ENCODE measurements at places on chromosomes 4 and X.

DNA sequence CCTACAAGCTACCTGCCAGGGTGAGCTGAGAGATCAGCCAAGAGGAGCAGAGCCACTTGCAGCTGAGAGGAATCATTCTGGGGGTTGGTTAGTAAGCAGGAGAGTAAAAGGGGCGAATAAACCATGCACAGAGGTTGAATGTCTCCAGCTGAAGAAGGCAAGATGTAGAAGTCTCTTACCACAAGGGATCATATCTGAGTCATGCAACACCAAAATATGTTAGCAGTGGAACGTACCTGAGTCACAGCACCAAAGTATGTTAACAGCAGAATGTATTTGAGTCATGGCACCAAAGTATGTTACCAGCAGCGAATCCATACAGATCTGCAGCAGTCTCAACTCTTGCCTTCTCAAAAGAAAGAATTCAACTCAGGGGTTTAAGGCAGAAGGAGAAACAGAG is 29.9 kb downstream of the C4orf51 start:
- no peak for DNase-seq

- DNase-seq, result no peak
Measured at GRCh38 chr4:46123913-46124755, at the start of gene GABRG1. Gene GABRG1, minus strand, starts transcription at chr4:46124054. Its CDS starts 141 bp downstream, at chr4:46123913.

GRCh38 chr4:169971456-169972015 is 54.7 kb downstream of the MFAP3L start:
- no peak for DNase-seq

DNA sequence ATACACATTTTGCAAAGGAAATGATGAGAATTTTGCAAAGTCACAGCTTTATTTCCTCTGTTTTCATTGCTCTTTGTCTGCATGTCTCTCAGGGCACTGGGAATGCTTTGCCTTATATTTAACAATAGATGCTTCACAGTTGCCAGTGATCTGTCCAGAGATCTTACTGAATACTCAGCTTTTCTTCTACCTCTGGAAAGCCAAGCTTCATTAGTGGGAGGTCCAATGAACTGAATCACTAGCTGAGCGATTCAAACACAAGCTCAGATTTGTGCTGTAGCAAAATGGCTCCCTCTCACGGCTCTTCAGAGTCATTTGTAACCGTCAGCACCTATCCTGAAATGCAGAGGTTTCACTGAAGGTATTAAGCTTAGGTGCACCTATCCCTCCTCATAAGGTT is 138.9 kb downstream of the DCLK2 start:
- no peak for DNase-seq

DNA sequence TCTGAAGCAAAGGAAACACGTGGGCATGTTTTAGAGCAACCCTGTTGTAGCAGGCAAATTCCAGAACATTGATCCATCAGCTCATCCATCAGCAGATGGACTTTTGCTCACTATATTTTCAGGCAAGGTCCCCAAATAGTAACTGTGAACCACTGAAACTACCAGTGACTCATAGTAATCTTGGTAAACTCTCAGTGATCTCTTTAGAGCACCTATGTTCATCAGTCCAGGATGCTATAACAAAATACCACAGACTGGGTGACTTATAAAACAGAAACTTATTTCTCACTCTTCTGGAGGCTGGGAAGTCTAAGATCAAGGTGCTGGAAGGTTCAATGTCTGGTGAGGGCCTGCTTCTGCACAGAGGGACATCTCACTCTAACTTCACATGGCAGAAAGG is 28.9 kb upstream of the BTC start:
- no peak for DNase-seq

- no peak for DNase-seq
Measured at GRCh38 chr4:182255441-182256190, 12.4 kb downstream of the TENM3 start.

GRCh38 chr4:104735174-104735573 is 240.5 kb upstream of the CXXC4 start:
- DNase-seq, result no peak

GRCh38 chrX:20059467-20060128 is 57.1 kb downstream of the MAP7D2 start:
- DNase-seq, result no peak
